ENCODE measurements at places on chromosomes 1 and 21.

DNA sequence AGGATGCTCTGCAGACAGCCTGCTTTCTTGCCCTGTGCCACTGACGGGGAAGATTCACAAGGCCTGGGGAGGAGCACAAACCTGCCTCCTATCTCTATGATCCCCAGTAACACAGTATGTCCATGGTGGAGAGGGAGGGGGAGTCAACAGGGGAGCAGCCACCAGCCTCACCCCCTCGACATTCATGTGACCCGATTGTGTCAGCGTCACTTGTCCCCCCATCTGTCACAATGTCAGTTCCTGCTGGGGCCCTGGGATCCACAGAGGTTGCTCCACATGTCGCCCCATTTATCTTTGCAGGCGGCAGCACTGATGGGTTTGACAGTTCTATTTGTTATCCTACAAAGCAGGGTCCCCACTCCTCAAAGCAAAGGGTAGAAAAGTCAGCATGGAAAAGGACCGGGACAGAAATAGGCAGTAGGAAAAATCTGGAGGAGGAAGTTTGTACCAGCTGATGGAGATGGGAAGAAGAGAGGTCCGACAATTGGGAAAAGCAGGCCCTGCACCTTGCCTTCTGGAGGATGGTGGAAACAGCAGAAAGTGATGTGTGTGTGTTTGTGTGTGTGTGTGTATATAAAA, 130.9 kb downstream of the SEC16B start:
- no peak for DNase-seq

DNA sequence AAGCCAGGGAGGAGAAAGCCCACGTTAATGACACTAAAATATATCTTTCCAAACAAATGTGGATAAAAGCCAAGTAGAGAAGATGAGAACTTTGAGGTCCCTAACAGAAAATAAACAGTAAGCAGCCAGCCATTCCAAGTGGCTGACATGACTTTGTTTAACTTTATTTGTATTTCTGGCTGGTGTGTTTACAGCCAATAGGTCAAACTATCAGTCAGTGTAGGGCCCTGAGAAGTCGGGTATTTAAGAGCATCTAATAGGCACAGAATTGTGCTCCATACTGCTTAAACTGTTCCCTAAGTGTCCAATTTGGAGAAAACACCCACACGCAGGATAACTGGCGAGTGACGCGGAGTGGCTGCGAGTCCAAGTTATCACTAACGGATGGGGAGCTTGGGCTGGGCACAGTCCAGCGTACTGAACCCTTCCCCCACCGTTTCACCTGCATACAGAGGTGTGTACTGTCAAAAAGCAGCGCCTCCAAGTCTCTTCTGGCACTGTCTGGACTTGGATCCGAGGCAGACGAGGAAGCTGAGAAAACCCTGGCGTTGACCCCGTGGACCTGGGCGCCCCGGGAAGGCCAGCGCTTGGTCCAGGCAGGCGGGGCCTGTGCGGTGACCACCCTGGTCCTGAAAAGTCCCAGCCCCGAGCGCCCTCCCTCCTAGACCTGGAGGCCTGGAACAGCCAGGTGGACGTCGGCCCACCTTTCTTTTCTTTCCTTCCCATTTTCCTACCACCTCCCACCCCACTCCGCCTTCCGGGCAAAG, 662 bp upstream of the LGALS8 start:
- DNase-seq: no peak

- no peak for DNase-seq
Measured at GRCh38 chr1:26164861-26165842, 3.6 kb downstream of the C1orf232 start.

DNA sequence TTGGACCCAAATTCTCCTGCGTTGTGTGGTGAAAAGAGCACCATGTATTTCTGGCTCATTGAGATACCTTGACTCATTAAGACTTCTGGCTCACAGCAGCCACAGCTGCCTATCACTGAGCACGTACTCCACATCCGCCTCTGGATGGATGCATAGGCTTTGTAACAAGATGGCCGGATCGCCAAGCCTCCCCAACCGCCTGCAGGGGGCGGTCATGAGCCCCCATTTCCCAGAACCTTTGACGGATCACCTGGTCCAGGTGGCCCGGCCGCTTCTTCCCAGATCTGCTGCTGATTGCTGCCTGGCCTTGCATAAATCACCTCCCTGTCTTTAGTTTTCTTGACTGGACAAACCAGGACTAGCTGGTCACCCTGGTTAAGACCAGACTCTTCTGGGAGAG, 156.5 kb upstream of the KLHDC7A start:
- DNase-seq: no peak

GRCh38 chr1:6471970-6472368, 6.0 kb upstream of the TNFRSF25 start:
- no peak for DNase-seq

- no peak for DNase-seq
Measured at GRCh38 chr1:34060901-34061415, 104.1 kb downstream of the CSMD2 start.

- no peak for DNase-seq
Measured at GRCh38 chr1:66012106-66012784, 219.6 kb downstream of the PDE4B start.

- DNase-seq: no peak
Measured at GRCh38 chr1:115461526-115461925, 123.5 kb upstream of the NGF start.

GRCh38 chr1:13948888-13949391, 249.0 kb downstream of the PRDM2 start:
- no peak for DNase-seq
